Esophagus squamous epithelium (tissue), 5 donors: ENCODE measurements at places on chromosomes 5 and 9.

- no peak for DNase-seq
Measured at GRCh38 chr9:129365196-129365595, 187.1 kb upstream of the IER5L start.

- no peak for DNase-seq
Measured at GRCh38 chr9:75891277-75891741, 836 bp downstream of the PCSK5 start.

DNA sequence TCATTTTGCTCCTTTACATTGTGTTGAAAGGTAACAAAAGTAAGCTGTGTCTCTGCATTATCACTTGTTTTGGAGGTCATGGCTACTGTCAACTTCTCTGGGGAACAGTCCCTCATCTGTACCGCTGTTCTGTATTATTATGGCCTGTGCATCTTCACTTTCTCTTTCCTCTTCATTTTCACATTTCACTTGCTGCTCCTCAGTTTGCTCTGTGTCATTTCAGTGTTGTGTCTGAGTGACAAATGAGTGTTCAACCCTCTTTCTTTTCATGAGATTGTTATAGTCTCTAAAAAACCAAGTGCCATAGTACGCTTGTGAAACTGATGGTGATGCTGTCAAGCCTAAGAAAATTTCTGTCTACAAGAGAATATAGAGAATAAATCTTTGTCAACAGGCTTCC lies 122.0 kb upstream of the FER start:
- no peak for DNase-seq

DNA sequence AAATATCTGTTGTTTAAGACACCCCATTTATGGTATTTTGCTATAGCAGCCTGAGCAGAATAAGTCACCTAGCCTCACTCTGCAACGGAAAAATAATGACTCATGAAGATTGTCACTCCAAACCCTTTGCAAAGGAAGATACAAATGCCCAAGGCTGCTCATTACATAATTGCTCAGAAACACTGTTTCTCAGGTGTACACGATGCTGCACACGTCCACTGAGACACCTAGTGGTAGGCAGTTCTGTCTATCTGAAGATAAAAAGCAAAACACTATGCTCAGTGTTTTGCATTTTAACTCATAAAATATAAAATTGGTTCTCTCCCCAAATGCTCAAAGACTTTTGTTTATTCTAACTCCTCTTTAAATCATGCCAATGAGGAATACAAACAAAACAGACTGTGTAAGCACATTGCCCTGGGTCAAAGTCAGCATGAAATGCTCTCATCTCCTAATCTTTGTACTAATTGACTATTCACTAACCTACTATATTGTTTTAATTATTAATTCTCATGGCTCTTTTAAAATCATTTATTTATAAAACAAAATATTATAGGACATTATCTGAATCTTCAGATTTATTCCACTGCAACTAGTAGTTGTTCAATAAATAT lies 7.7 kb upstream of the TSLP start:
- no peak for DNase-seq

- DNase-seq: no peak
Measured at GRCh38 chr5:150507474-150508276, at the start of gene NDST1. Gene NDST1, plus strand, starts transcription at chr5:150508131. Its CDS starts 13,124 bp downstream, at chr5:150521255.

GRCh38 chr5:114411380-114411931 lies 49.6 kb downstream of the KCNN2 start:
- DNase-seq: no peak

GRCh38 chr5:40784916-40785315 lies 13.3 kb downstream of the PRKAA1 start:
- no peak for DNase-seq

- no peak for DNase-seq
Measured at GRCh38 chr9:7011395-7012067, 253.8 kb downstream of the KDM4C start.

DNA sequence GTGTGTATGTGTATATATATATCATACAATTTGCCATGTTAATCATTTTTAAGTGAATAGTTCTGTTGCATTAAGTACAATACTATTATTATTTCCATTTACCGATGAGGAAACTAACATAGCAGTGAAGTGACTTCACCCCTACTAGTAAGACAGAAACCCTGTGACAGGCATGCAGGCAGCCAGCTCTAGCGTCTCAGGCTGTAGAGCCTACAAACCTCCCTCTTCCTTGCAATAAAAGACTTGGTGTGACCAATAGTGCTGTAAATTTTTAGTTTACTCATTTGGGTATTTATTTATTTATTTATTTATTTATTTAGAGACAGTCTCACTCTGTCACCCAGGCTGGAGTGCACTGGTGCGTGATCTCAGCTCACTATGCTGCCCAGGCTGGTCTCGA lies 24.7 kb downstream of the FNBP1 start:
- no peak for DNase-seq

GRCh38 chr5:160339406-160340130 lies 27.2 kb upstream of the CCNJL start:
- no peak for DNase-seq

- DNase-seq: no peak
Measured at GRCh38 chr9:21252721-21253547, 13.1 kb upstream of the IFNA14 start.
